ENCODE measurements at places on chromosomes 2 and 18.

- no peak for DNase-seq
Observed at GRCh38 chr2:86186431-86186830, 8.8 kb downstream of the IMMT start.

DNA sequence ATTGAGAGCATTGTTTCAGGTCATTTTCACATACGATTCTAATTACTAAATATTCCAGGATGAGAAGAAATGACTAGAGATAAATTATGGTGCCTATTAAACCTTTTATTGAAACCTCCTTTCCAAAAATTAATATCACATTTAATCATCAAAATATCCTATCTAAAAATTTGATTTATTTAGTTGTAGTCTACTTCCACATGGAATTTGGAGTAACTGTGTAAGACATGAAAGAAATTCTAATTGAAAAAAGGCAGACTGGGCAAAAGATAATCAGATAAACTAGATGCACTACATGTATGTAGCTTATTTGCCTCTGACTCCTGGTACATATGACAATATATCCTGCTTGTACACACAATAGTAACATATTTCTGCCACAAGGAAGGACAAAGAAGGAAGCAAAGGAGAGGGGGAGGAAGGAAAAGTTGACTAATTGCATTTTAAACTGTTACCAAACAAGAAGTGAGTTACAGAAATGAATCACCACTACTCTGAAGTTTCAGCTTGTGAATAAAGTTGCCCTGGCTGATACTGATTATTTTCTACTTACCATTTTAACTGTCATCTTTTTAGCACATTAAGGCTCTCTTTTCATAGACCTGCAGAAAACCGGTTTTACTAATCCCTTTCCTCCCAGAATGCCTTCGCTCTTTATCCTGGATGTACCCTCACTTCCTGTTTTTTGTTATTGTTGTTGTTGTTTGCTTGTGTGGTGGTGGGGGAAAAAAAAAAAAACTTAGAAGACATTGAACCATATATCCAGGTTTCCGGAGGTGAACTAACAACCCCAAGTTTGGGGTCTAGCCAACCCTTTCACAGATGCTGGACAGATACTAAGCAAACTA is 28.4 kb downstream of the NRXN1 start:
- DNase-seq: no peak

DNA sequence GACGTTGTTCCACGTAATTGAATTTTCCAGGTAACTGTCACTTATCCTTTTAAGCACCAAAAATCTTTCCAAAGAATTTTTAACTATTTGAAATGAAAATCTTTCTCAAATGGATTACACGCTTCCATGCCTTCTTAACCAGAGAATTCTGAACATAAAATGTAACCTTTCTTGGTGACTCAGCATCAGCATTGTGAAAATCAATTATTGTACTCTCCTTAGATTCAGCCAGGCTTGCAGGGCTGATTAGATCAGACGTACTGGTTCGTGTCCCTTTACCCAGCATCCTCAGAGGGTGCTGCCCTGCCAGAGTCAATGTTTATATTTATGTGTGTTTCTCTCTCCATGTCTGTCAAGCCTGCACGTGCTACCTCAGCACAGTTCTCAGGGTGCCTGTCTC is 623.9 kb downstream of the CNTNAP5 start:
- no peak for DNase-seq

- DNase-seq: no peak
Observed at GRCh38 chr18:72427721-72428120, 116.4 kb downstream of the CBLN2 start.

DNA sequence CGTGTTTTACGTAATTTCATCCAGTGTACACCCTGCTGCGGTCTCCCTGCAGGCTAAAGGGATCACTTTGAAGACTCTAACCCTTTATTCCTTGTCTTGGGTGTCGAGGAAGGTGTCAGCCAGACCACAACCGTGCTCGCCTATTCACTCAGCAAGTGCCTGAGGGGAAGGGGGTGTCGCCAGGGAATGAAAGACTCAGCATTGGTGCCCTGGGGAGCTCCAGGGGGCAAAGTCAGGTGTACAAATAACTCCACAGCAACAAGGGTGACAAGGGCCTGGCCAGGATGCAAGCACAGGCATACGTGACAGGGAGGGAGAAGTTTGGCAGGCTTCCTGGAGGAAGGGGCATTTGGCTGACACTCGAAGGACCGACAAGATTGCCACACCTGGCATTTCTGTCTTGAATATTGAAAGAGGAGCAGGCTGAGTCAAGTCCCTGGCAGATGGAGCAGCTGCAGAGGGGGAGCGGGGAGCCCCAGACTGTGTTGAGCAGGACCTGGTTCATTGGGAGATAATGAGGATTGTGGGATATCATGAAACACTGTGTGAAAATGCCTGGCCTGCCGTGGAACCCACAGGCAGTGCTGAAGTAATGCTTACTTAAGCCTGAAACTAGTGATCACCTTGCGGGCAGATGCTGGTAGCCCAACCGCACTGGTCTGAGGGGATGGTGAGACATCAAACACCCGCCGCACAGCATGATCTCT is 93.9 kb downstream of the RHOB start:
- no peak for DNase-seq

DNA sequence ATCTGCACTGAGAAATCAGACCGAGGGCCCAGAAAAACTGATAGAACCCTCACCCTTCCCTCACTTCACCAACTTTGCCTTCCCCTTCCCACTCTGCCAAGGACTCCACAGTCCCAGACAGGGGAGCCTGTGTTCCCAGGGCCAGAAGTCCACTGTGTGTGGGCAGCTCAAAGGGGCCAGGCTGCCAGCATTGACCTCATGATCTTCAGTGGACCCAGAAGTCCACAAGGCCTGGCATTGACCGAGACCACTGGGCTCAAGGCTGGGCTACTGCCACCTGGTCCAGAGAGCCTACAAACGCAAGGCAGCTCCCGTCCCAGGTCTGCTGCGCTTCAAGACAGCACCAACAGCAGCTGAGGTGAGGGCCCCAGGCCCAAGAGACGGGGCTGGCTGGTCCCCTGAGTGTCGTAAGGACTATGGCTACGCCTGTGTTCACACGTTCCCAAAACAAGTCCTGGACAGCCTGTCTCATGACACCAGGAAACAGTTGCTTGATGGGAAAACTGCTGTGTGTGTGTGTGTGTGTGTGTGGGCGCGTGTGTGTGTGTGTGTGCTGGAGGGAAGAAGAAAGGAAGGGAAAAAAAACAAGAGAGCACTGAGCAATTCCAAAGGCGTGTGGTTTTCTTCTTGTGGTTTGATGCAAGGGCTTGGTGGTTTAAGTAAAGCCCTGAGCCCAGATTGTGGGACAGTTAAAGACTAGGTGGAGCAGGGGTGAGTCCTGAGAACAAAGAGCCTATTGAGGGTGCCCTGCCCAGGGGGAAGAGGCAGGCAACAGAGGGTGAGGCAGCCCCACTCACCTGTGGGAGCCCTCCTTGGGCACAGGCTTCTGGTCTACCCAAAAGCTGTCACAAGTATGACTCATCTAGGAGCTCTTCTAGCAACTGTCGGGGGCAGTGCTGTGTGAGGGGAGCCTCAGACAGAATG is 46.6 kb upstream of the ZBTB7C start:
- peak; percentile 58 for DNase-seq

- DNase-seq: no peak
Observed at GRCh38 chr2:98824256-98825019, 93.5 kb upstream of the MGAT4A start.

- DNase-seq: no peak
Observed at GRCh38 chr18:10805587-10806118, 279.8 kb downstream of the NAPG start.

DNA sequence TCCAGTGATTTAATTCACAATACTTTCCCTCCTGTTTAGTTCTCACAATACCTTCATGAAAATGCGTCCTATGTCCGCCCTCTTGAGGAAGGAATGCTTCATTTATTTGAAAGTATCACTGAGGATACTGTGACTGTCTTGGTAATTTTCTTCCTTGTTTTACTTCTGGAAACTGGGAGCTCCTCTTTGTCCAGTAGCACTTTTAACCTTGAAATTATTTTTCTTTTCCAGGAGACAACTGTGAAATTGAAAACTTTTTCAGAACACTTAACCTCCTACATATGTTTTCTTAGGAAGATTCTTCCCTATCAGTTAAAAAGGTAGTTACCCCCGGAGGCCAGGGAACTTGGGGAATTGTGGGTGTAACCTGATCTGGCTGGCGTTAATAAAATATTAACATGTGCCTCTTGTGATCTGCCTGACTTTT is 58.9 kb upstream of the STON1 start:
- no peak for DNase-seq

- no peak for DNase-seq
Observed at GRCh38 chr18:5964596-5964995, 69.3 kb upstream of the TMEM200C start.

GRCh38 chr2:156004459-156004858 is 328.1 kb downstream of the NR4A2 start:
- DNase-seq: no peak

- DNase-seq: no peak
Observed at GRCh38 chr2:100666996-100667395, 104.2 kb downstream of the PDCL3 start.

DNA sequence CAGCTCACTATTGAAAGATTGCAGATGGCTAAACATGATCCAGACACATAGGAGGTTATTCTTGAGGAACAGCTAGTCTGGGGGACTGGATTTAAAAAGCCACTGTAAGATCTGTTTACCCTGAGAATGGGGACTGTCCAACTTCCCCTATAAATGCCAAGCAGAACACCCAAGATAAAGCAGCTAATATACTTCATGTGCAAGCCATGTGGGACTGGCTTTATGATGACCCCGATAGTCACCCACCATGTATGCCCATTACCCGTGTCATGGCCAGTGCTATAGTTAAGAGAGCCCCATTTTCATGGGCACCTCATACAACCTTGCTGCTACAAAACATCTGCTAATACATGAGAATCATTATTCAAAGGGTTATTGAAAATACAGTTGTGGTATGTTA is 16.0 kb downstream of the YPEL5 start:
- no peak for DNase-seq

DNA sequence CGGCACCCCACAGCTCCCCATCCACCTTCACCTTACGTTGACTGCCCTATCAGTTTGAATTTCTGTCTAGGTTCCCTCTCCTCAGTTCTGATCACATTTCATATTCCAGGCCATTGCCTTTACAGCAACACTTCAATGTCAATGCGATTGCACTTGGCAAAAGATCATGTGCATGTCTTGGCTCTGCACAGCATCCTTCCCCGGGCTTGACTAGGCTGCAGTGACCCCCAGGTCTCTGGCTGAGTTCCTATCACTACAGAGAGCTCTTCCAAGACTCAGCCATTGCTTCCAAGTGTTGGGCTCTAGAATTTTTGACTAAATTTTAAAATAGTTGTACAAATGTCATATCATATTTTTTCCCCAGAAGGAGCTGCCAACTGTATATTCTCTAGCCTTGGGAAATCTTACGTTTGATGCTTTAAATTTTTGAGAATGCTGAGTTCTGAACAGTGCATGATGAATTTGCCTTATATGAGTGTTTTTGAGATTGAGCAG is 103.8 kb upstream of the NEDD4L start:
- DNase-seq: no peak

DNA sequence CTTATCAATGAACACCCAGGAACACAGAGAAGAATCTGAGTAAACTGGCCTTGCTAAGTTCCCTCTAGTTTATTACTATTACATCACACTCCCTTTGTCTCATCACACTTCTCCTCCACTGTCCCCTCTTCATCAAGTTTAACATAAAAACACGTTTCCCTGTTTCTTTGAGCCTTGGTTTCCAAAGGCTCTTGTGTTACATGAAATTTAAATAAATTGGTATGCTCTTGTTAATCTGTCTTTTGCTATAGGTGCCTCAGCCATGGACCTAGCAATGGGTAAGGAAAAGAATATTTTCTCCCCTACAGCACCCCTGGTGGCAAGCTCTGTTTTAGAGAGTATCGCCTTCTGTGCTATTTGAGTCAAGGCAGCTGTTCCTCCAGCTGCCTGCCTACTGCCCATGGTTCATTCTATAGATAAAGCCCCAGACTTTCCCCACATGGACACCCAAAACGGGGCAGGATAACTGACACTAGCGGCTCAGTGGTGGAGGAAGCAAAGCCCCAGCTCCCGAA is 31.8 kb downstream of the TGIF1 start:
- peak; percentile 5 for DNase-seq

- no peak for DNase-seq
Observed at GRCh38 chr2:36567711-36568408, 30.1 kb downstream of the FEZ2 start.

DNA sequence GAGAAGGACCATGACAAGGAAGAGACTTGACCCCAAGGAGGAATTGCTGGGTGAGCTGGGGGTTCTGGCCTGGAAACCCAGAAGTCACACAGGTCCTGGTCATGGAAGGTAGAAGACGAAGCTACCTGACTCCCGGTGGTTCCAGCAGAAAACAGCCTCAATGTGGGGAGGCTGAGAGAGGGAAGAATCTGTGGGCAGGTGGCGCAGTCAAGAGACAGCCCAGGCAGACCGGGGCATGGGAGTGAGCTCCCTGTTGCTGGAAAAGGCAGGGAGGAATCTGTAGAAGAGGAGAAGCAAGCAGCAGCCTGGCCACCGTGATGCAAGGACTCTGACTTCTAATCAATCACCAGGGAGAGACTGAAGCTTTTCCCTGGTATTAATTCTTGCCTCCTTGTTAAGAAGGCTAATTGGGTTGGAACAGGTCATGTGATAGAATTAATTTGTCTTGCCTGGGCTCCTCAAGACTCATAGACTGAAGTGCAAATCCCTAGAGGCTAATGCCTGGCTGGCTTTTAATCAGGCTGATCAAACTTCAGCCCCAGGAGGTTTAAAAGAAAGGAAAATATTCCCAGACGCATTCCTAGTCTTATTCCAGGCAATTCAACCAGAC is 30.1 kb downstream of the CNGA3 start:
- no peak for DNase-seq

All from CD4-positive, alpha-beta T cell treated with Interleukin-6 at 100 ng/mL for 8 hours (primary cell).